ENCODE measurements at places on chromosomes 13 and 19.

GRCh38 chr13:54357284-54357933, 1328.8 kb downstream of the OLFM4 start:
- no peak for DNase-seq

DNA sequence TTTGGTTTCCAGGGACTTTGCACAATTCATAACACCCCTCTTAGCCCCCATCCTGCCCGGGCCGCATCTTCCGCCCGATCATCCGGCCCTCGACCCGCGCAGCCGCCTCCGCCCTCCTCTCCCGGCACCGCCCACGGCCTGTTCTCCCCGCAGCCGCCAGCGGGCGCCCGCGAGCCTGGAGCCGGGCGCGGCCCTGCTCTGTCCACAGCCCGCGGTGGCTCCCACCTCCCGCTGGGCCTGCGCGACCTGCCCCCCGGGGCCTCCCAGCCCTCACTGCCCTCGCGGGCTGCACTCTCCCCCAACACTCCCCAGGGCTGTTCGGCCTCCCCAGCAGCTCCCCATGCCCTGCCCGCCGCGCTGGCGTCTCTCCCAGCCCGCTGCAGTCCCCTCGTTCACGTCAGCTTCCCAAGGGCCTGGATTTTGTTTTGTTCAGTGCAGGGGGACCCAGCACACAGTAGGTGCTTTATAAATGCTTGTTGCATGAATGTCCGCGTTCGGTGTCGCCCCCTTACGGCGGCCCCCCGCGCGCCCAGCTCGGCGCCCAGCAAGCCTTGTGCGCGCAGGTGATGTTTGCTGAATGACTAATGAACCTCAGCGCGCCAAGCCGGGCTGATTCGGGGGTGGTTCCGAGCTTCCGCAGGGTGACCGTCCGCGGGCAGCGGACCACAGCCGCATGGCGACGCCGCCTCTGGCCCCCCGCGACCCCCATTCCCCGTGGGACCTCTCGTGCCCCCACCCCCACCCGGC, 4.6 kb upstream of the APC2 start:
- peak; percentile 67 for DNase-seq

- DNase-seq, result no peak
Measured at GRCh38 chr13:41501281-41501680, 43.9 kb downstream of the RGCC start.

DNA sequence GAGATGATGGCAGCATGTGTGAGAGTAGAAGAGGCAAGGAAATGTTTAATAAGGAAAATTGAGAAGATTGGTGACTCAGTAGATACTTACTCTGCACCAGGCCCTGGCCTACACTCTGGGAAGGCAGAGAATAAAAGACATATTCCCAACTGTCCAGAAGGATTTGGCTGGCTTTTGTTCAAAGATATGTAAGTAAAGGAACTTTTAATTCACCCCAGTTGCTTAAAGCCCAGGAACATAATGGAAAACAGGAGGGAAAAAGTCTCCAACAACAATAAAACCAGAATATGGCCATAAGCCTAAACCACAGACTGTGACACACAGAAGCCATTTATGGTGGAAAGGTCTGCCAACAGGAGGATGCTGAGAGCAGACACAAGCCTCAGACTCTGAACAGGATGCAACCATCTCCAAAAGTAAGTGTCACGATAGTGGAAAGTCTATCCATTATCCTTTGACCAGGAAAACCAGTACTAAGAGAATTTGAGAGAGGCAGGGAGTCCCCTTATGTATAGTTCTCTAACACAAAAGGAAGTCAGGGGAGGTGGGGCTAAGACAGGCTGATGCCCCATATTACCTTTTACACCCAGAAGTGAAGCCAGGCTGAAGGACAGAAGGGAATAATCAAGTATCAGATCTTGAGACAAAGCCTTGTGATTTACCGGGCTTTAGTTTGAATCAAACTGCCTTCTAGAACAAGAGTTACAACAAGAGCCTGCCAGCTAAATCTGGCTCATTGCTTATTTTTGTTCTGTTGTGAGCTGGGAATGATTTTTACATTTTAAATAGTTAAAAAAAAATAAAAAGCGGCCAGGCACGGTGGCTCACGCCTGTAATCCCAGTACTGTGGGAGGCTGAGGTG, 169.5 kb upstream of the STARD13 start:
- no peak for DNase-seq

- DNase-seq, result no peak
Measured at GRCh38 chr13:28579322-28579721, 79.6 kb upstream of the POMP start.

DNA sequence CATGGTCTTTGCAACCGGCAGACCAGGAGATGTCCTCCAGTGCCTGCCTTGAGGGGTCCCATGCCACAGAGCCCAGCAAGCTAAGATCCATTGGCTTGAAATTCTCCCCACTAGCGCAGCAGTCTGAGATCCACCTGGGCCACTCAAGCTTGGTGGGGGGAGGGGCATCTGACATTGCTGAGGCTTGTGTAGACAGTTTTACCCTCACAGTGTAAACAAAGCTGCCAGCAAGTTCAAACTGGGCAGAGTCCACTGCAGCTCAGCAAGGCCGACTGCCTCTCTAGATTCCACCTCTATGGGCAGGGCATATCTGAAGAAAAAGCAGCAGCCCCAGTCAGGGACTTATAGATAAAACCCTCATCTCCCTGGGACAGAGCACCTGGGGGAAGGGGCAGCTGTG, 32.0 kb upstream of the ITM2B start:
- DNase-seq, result no peak

- no peak for DNase-seq
Measured at GRCh38 chr13:113874177-113874576, 10.3 kb upstream of the GAS6 start.

DNA sequence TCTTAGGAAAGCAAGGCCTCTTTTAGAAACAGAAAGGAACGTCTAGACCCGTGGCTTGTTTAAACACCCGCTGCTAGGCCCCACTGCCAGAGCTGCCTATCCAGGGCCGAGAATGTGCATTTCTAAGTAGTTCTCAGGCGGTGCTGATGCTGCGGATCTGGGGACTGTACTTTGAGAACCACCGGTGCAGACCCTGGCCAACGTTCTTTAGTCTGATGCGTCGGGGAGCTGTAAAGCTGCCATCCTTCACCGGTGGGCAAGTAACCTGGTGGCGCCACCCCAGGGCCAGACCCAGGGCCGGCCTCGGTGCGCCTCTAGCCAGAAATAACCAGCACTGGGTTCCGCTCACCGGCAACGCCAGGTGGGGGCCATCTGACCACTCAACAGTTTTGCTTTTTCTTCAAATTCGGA, 47.1 kb downstream of the TGDS start:
- DNase-seq, result peak; percentile 51

GRCh38 chr13:60226507-60226906, 62.8 kb upstream of the DIAPH3 start:
- DNase-seq, result no peak

- DNase-seq, result no peak
Measured at GRCh38 chr13:75399168-75399878, 82.6 kb downstream of the TBC1D4 start.

- no peak for DNase-seq
Measured at GRCh38 chr13:28805193-28805819, 14.8 kb upstream of the MTUS2 start.

GRCh38 chr13:33105387-33106005, 89.3 kb downstream of the KL start:
- DNase-seq, result no peak

Measured in ACHN (cell line).